Astrocyte (in vitro differentiated cells and primary cell): ENCODE measurements at places on chromosomes 5 and 9.
A peak's percentile ranks its signal among the peaks of the same experiment; 100 is the strongest.

GRCh38 chr5:177445052-177445916, 1.3 kb upstream of the PRR7 start:
- no peak overlapping the region for H3K27ac ChIP-seq
- peaks cover 18% of the 10 kb centered on the region for H3K4me1 ChIP-seq
- H3K27me3 ChIP-seq = no peaks in the 10 kb centered on the region
- no peaks in the 10 kb centered on the region for H3K36me3 ChIP-seq
- H3K4me3 ChIP-seq = no peak overlapping the region
- DNase-seq = no peak

GRCh38 chr9:76526026-76526425, 67.0 kb downstream of the GCNT1 start:
- H3K27ac ChIP-seq = no peak overlapping the region
- DNase-seq = no peak
- H3K36me3 ChIP-seq = no peaks in the 10 kb centered on the region
- no peaks in the 10 kb centered on the region for H3K4me1 ChIP-seq
- H3K27me3 ChIP-seq = no peaks in the 10 kb centered on the region
- no peak overlapping the region for H3K4me3 ChIP-seq

GRCh38 chr9:136667214-136667939, 4.7 kb downstream of the EGFL7 start:
- no peak overlapping the region for H3K27ac ChIP-seq
- no peak overlapping the region for H3K4me3 ChIP-seq
- no peak for DNase-seq
- H3K4me1 ChIP-seq = peaks cover 4% of the 10 kb centered on the region
- no peaks in the 10 kb centered on the region for H3K36me3 ChIP-seq
- no peaks in the 10 kb centered on the region for H3K27me3 ChIP-seq

DNA sequence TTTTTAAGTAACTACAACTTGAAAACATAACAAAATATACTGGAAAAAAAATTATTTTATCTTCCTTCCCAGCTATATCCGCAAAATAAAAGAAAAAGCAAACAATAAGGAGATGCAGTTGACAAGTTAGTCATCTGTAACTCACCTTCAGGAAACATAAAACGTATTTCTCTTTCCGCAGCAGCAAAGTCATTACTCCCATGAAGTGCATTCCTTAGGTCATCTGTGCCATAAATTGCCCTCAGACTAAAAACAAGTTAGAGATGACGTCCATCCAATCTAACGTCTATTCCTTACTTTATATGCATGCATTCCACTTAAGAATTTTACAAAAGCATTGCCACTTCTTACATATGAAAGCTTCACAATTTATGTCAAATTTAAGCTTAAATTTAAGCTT, 10.9 kb downstream of the NME5 start:
- H3K4me1 ChIP-seq = no peaks in the 10 kb centered on the region
- H3K27me3 ChIP-seq = no peaks in the 10 kb centered on the region
- H3K27ac ChIP-seq = no peak overlapping the region
- H3K36me3 ChIP-seq = no peaks in the 10 kb centered on the region

DNA sequence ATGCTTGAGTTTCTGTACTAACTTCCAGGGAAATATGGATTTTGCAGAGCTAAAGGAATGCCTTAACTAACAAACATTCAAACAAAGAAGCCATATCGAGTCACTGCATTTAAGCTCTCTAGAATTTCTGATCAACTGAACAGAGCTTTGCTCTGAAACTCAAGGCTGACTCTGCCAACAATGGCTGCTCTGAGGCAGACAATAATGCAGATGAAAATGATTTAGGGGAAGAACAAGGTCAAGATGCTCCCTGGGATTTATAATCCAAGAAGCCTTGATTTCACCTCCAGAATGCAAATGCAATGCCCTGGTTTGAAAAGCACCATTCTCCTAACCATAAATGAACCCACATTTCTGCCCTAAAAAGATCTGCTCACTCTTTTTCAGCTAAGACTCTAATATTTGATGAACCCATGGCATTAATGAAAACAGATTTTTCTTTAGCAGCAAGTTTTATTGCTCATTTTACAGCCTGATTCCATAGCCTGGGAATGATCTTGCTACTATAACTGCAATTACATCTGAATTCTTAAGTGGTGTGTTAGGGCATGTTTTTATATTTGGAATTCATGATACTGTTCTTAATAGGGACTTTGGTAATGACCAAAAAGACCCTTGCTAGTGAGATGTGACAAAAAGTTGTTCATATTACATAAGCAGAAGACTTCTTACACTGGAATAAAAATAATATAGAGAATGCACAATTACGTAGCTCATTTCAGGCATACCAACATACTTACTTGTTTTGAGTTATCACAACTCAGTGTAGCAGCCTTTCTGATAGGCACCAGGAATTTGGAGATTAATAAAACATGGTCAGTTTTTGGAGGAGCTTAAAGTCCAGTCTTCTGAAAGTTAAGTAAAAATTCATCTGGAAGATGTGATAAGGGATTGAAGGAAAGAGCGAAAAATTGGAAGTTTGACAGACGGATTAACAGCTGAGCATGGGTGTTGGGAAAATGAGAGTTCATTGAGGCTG, 169.4 kb downstream of the TRPM3 start:
- no peak overlapping the region for H3K4me3 ChIP-seq
- DNase-seq = peak; percentile 49
- no peak overlapping the region for H3K27ac ChIP-seq
- H3K4me1 ChIP-seq = peaks cover 27% of the 10 kb centered on the region
- no peaks in the 10 kb centered on the region for H3K27me3 ChIP-seq

DNA sequence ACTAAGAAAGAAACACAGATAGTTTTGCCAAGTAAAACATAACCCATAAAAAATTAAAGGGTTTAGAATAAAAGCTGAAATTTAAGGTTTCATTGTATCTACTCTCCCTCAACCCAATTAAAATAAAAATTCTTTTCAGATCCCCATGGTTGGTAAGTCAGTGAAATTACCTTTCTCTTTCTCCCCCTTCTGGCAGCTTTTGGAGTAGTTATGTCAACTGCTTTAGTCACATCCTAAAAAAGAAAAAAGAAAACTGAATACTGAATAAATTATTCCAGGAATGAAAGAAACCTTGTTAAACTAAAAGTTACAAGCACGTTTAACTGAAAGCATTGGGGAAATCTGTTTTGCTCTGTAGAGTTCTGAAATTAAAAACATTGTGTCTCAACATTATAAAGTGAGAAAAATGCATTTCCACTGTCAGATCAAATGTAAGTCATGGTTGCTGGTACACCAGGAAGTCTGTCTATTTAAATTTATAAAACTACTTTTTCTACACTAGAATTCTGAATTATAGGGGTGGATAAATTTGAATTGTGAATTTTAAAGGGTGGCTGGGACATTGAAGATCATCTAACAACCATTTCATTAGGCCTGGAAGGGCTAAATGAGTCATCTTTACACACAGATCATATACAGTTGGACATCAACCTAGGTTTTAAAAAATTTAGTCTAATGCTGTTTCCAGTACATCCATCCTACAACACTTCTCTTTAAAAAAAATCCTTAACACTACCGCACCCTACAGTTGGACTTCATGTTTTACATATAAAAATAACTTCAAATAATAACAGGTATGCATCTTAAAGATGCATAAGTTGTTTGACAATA, 24.7 kb downstream of the PSIP1 start:
- peaks cover 8% of the 10 kb centered on the region for H3K36me3 ChIP-seq
- no peak overlapping the region for H3K27ac ChIP-seq
- H3K27me3 ChIP-seq = no peaks in the 10 kb centered on the region
- H3K4me3 ChIP-seq = no peak overlapping the region
- DNase-seq = no peak

- H3K4me3 ChIP-seq = no peak overlapping the region
- no peaks in the 10 kb centered on the region for H3K36me3 ChIP-seq
- peaks cover 12% of the 10 kb centered on the region for H3K4me1 ChIP-seq
Observed at GRCh38 chr5:123122273-123122672, 33.2 kb downstream of the PRDM6 start.
